A549 (cell line): ENCODE measurements at places on chromosomes 4 and X.
A peak's percentile ranks its signal among the peaks of the same experiment; 100 is the strongest.

GRCh38 chrX:119453202-119453601, 15.0 kb upstream of the SLC25A5 start:
- no peak for DNase-seq

DNA sequence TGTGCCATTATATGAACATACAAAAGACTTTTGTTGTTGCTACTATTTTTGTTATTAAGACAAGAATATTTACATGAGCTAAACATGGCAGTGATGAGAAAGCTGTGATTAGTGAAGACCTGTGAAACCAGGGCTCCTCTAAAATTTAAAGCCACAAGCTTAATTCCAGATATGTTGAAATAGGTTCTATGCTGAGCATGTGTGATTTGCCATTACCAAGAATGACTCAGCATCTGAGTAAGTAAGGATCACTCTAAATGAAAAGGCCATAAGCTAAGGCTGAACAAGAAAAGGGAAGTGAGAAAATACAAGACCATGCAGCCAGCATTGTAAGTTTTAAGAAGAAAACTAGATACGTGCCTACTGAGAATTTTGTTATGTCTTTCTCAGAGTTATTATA, 75.9 kb upstream of the CAMK2D start:
- peak; percentile 43 for DNase-seq

GRCh38 chr4:122481766-122482405, 25.4 kb upstream of the IL2 start:
- DNase-seq = no peak

- no peak for DNase-seq
These were observed 424.5 kb upstream of the PCDH7 start for GRCh38 chr4:30295652-30296051.

DNA sequence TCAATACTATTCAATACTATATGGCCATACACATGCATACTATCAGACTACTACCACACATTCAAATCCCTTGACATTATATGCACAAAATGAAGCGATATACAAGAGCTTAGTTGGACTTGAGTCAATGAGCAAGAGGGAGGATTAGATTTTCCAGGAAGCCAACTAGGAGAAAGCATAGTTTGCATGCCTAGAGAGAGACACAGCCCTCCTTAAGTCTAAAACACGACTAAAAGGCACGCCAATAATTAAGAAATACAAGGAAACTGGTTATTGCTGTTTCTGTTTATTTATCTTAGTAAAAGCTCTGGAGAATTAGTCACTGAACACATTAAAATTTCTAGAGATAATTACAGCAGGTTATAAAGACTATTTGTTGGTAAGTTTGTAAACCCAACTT, 21.8 kb downstream of the MBNL3 start:
- DNase-seq = no peak

- DNase-seq = no peak
These were observed 58.2 kb downstream of the BRWD3 start for GRCh38 chrX:80751456-80751855.

- DNase-seq = no peak
These were observed 185.9 kb downstream of the CFAP299 start for GRCh38 chr4:80521438-80521837.

GRCh38 chr4:77821775-77822174, 2.6 kb upstream of the CNOT6L start:
- no peak for DNase-seq

GRCh38 chrX:118736394-118737010, 9.1 kb downstream of the IL13RA1 start:
- DNase-seq = no peak
